Tibial nerve (tissue), 4 donors: ENCODE measurements at places on chromosomes 2 and 18. TPM values are rescaled to one million over a fixed set of nuclear protein-coding genes. Genes with fewer than 3 reads are reported as not detected.
A peak's percentile ranks its signal among the peaks of the same experiment; 100 is the strongest.

- H3K27ac ChIP-seq, result no peak overlapping the region
- no peak for DNase-seq
- H3K27me3 ChIP-seq, result no peaks in the 10 kb centered on the region
- H3K36me3 ChIP-seq, result peaks cover 16% of the 10 kb centered on the region
- no peaks in the 10 kb centered on the region for H3K4me1 ChIP-seq
Measured at GRCh38 chr2:235000426-235001236, 48.8 kb downstream of the SH3BP4 start.

Gene ADGRF3
- total RNA-seq, result not detected

Gene REG3G
- total RNA-seq, result not detected

Gene AKAIN1
- not detected for total RNA-seq

DNA sequence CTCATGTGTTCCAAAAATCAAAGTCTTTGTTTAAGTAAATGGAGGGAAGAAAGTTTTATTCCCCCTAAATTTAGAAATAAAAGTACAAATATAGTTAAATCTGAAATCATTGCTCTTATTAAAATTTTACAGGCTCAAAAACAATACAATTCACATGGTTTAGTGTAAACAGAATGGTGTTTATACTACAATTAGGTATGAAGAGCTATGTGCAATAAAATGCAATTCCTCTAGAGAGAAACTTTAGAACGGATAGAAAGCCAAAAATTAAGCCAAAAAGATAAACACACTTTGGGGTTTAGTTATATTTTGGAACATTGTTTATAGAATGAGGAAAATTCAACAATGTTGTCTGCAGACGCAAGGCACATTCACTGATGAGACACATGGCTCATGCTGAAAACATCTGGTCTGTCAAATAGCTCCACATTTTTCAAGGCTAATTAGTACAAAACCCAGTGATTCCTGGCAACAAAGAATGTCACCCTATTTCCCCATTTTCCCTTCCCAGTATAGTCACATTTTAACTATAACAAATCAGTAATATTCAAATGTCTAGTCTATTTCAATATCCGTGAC, 103.3 kb downstream of the EXOC6B start:
- no peaks in the 10 kb centered on the region for H3K27me3 ChIP-seq
- peaks cover 18% of the 10 kb centered on the region for H3K4me1 ChIP-seq
- H3K4me3 ChIP-seq, result no peak overlapping the region
- no peak for DNase-seq

- H3K27ac ChIP-seq, result no peak overlapping the region
- no peak overlapping the region for H3K4me3 ChIP-seq
- H3K4me1 ChIP-seq, result peaks cover 2% of the 10 kb centered on the region
- no peak for DNase-seq
- no peaks in the 10 kb centered on the region for H3K27me3 ChIP-seq
Measured at GRCh38 chr18:370751-371608, 103.1 kb upstream of the THOC1 start.

Gene SGO2
- total RNA-seq, result 1.5 TPM

Gene DSC3
- total RNA-seq, result 11.4 TPM

GRCh38 chr2:127623388-127624319, 22.3 kb upstream of the GPR17 start:
- peak; percentile 7 for DNase-seq
- H3K36me3 ChIP-seq, result no peaks in the 10 kb centered on the region
- H3K4me3 ChIP-seq, result no peak overlapping the region

GRCh38 chr2:86485103-86485502, 43.9 kb downstream of the KDM3A start:
- no peaks in the 10 kb centered on the region for H3K36me3 ChIP-seq
- H3K27me3 ChIP-seq, result no peaks in the 10 kb centered on the region
- H3K4me1 ChIP-seq, result peaks cover 17% of the 10 kb centered on the region
- no peak overlapping the region for H3K27ac ChIP-seq
- no peak overlapping the region for H3K4me3 ChIP-seq

GRCh38 chr2:45046786-45047185, 37.5 kb upstream of the SIX2 start:
- H3K27me3 ChIP-seq, result peaks cover 4% of the 10 kb centered on the region
- DNase-seq, result no peak
- H3K4me3 ChIP-seq, result no peak overlapping the region
- no peak overlapping the region for H3K27ac ChIP-seq

Gene CCNT2
- total RNA-seq, result 34.1 TPM

- H3K4me1 ChIP-seq, result peaks cover 3% of the 10 kb centered on the region
- DNase-seq, result peak; percentile 36
- peak overlapping the region; percentile 41 for H3K27ac ChIP-seq
- no peaks in the 10 kb centered on the region for H3K27me3 ChIP-seq
- H3K4me3 ChIP-seq, result no peak overlapping the region
Measured at GRCh38 chr2:128563348-128563687, 244.7 kb upstream of the HS6ST1 start.

DNA sequence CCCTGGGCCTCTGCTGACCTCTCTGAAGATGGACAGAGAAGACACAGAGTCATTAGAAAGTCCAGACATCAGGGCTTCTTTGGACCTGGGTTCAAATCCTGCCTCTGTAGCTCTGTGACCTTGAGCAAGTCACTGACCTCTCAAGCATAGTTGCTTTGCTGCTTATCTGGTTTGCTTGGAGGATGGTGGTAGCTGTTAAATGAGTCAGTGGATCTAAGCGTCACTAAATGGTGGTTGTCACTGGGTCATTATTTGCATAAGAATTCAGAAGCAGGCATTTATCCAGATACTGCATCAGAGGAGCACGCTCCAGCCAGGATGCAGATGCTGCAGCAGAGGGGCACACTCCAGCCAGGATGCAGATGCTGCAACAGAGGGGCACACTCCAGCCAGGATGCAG, 229.2 kb downstream of the GLI2 start:
- no peak for DNase-seq
- no peaks in the 10 kb centered on the region for H3K27me3 ChIP-seq
- peaks cover 34% of the 10 kb centered on the region for H3K36me3 ChIP-seq

DNA sequence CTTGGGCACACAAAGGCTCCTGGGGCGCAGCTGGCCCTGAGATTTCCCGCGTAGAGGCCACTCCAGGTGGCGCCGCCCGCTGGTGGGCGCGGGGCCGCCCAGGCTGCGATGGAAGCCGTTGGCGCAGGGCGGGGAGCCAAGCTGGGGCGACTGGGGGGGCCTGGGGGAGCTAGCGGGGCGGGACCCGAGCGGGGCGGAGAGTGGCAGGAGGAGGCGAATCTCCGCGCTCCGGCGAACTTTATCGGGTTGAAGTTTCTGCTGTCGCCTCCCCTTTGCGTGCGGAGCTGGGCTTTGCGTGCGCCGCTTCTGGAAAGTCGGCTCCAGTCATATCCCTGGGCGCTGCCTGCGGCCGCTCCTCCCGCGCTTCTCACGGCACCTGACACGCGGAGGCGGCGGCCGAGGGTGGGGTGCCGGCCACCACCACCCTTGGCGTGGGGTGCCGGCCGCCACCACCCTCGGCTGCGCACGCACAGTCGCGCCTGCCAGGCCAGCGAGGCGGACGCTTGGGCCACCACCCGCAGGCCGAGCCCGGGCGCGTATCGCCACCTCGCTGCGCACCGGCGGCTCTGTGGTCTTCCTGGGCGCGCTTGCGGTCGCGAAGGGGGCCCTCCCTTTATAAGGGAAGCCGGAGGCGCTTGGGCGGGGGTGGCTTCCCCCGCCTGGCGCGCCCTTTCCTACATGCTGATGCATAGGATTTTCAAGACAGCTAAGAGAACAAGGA, 919 bp upstream of the CYP1B1 start:
- DNase-seq, result peak; percentile 68
- peaks cover 22% of the 10 kb centered on the region for H3K27me3 ChIP-seq
- peaks cover 25% of the 10 kb centered on the region for H3K4me1 ChIP-seq
- H3K4me3 ChIP-seq, result peak overlapping the region; percentile 42
- peaks cover 6% of the 10 kb centered on the region for H3K36me3 ChIP-seq
- peak overlapping the region; percentile 86 for H3K27ac ChIP-seq

GRCh38 chr2:100903534-100904258, 83.8 kb downstream of the NPAS2 start:
- H3K4me1 ChIP-seq, result peaks cover 15% of the 10 kb centered on the region
- H3K27me3 ChIP-seq, result no peaks in the 10 kb centered on the region
- no peaks in the 10 kb centered on the region for H3K36me3 ChIP-seq
- H3K4me3 ChIP-seq, result no peak overlapping the region
- H3K27ac ChIP-seq, result no peak overlapping the region

DNA sequence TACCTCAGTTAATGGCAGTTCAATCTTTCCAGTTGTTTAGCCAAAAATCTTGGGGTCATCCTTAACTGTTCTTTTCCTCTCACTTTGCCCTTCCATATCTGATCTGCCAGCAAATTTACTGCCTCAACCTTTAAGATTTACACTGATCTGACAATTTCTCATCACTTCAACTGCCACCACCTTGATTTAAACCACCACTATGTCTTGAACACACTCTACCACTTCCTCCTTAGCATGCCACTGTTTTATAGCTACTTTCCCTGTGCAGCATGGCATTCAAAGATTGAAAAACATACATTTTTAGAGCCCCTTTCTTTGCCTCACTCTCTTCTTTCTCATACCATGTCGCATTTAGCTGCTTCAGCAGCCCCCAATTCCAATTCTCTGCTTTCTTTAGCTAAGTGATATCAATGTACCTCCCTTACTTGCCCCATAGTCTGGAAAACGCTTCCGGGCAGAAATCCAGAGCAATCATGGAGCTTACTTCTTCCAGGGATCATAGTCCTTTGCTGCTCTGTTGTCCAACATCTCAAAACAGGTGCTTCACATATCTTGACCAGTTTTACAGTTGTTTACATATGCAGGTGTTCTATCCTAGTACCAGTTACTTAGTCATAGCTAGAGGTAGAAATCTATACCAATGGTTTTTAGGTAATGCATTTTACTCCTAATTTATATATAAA, 10.9 kb downstream of the PGAP1 start:
- no peaks in the 10 kb centered on the region for H3K4me1 ChIP-seq
- H3K36me3 ChIP-seq, result no peaks in the 10 kb centered on the region
- no peaks in the 10 kb centered on the region for H3K27me3 ChIP-seq
- no peak overlapping the region for H3K27ac ChIP-seq
- no peak overlapping the region for H3K4me3 ChIP-seq

DNA sequence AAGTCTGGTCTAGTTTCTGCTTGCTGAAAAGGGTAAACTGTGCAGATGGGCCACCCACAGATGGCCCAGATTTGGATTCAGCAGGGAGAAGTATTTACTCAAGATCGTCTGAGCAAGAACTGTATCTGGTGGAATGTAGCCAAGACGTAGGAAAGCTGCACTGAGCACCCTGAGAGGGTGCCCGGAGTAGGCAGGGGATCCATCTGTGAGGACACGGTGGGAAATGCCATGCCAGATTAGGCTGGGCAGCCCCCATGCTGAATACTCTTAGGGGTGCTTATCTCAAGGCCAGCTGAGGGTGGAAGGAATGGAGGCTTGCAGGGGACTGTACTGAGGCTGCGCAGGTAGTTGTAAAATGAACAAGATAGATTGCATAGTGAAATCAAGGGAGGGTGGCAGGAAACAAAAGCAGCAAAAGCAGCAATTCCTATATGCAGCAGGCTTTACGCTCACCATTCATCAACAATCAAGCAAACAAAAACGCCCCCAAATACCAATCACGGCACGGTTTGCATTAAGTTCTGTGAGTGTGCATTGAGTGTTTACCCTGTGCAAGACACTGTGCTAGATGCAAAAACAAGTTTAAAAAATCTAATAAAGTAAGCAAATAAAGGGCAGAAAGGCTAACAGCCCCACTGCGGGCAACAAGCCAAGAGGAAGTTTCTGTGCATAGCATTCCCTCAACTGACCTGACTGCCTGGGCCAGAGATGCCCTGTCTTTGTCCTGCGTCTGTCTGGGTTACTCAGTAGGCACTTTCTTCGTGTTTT, 32.2 kb upstream of the LPIN2 start:
- no peaks in the 10 kb centered on the region for H3K27me3 ChIP-seq
- no peak overlapping the region for H3K27ac ChIP-seq
- H3K36me3 ChIP-seq, result no peaks in the 10 kb centered on the region
- no peak overlapping the region for H3K4me3 ChIP-seq
- H3K4me1 ChIP-seq, result no peaks in the 10 kb centered on the region
- no peak for DNase-seq

DNA sequence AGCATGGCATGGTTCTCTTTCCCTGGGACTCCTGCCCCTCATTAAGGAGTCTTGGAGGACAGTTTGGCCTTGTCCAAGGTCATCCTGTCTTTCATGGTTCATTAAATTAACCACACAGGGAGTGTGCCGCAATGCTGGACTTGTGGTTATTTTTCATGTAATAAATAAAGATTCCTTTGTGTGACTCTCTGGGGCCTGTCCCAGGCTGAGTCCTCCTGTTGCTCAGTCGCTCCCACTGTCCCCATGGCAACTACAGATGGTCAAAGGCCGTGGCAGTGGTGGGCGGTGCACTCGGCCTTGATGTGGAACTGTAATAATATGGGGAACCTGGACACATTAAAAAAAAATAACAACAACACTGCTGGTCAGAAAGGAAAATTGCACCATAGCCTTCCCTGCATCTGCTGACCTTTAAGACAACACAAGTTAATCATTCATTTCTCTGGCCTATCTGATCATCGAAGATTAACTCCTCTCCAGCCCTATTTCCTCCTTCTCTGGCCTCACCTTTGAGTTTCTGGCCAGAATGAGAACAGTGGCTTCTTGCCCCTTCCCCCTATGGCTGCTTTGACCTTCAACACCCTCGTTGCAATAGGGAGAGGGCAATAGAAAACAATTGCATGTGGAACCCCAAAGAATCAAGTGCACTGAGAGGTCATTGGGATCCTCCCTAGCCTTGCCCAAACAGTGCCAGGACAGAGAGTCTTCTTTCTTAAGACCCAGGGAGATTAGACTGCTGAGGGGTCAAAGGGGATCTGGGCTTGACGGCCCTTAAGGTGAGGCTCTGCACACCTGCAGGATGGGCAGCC, 44.7 kb downstream of the PSD4 start:
- peaks cover 37% of the 10 kb centered on the region for H3K4me1 ChIP-seq
- no peak overlapping the region for H3K4me3 ChIP-seq
- DNase-seq, result peak; percentile 84
- no peaks in the 10 kb centered on the region for H3K36me3 ChIP-seq
- H3K27me3 ChIP-seq, result no peaks in the 10 kb centered on the region

Gene DSG2
- total RNA-seq, result 4.8 TPM

DNA sequence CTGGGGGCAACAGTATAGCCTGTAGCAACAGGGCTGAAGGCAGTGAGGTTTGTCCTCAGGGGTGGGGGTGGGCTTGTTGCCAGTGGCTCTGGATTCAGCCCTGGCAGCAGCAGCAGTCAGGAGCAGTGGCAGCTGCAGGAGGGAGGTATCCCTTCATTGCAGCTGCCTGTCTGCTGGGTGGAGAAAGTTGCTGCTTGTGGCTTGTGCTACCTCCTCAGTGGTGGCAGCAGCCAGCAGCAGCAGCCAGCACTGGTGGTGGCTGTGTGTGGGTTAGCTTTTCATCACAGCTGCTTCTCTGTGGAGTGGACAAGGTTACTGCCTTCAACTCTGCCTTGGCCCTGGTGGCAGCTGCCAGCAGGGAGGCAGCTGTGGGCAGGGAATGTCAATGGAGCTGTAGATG, 94.9 kb downstream of the ARL6IP6 start:
- no peak overlapping the region for H3K4me3 ChIP-seq
- no peak for DNase-seq
- H3K4me1 ChIP-seq, result no peaks in the 10 kb centered on the region
- H3K36me3 ChIP-seq, result no peaks in the 10 kb centered on the region
- no peak overlapping the region for H3K27ac ChIP-seq

- no peak for DNase-seq
- H3K36me3 ChIP-seq, result no peaks in the 10 kb centered on the region
- peaks cover 28% of the 10 kb centered on the region for H3K4me1 ChIP-seq
Measured at GRCh38 chr18:44774191-44774590, 93.5 kb downstream of the SETBP1 start.
